ENCODE measurements at places on chromosomes 2 and 18.

- no peak for DNase-seq
These were observed 652 bp downstream of the GPC1 start for GRCh38 chr2:240435948-240436682.

GRCh38 chr2:8663997-8664396 lies 17.9 kb upstream of the ID2 start:
- DNase-seq = no peak

DNA sequence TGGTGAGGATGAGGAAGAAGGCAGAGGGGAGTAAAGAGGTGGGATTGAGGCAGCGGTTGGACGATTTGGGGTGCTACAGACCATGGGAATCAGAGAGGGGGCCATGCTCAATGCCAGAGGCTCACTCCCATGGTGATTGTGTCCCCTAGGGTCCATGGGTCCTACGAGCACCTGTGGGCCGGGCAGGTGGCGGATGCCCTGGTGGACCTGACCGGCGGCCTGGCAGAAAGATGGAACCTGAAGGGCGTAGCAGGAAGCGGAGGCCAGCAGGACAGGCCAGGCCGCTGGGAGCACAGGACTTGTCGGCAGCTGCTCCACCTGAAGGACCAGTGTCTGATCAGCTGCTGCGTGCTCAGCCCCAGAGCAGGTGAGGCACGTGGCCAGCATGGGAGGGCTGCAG lies 5.2 kb downstream of the CAPN10 start:
- DNase-seq = no peak

DNA sequence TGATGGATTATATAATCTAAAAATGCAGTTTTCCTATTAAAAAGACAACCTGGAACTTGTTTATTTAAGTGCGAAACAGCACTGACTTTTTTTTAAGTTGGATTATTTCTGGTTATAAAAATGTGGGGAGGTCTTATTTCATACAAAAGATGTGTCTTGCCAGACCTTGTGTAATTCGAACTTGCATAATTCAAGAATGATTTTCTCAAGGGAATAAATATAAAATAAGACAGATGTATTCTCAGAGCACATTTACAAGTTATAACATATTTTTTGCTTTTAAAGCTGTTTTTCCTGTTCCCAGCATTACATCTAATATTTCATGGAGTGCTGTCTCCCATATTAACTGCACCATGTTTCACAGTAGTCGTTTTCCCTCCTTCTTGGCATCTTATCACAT lies 263.1 kb downstream of the CDH20 start:
- no peak for DNase-seq

- no peak for DNase-seq
These were observed 225.1 kb downstream of the ZNF385B start for GRCh38 chr2:179636100-179636980.

DNA sequence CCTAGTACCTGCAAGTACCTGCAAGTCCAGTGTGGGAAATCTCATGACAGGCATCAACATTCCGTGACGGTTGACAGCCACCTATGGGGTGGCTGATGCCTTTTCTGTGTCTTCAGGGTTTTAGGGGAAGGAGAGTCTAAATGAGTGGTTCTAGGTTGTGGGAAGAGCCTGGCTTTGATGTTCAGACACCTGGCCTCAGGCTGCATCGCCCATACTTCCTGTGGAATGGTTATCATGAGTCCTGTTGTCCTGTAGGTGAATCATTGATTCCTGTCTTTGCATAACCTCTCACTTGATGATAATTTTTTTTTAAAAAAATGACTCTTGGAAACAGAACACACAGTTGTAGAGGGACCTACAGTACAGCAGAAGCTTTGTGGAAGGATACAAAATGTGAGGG lies 108.9 kb downstream of the NEDD4L start:
- DNase-seq = no peak

- no peak for DNase-seq
These were observed 199.6 kb downstream of the FBXO15 start for GRCh38 chr18:73948084-73948483.

DNA sequence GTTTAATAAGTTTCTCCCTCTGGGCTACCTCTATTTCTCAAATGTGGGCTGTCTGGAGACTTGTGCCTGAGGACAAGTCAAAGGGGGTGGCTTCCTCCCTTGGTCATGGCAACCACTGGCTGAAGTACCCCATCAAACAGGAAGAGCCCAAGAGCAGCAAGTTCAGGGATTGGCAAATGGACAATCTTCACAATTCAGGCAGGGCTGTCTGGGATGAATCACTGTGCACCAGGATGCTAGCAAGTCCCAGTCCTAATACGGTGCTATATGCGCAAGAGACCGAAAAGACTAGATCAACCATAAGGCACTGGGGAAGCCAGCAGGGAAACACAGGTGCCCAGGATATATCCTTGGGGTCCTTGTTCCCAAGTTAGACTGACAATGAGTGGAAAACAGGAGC lies 75.5 kb downstream of the ANTXR1 start:
- DNase-seq = no peak

- no peak for DNase-seq
These were observed 21.1 kb upstream of the KCNG2 start for GRCh38 chr18:79776674-79777073.

DNA sequence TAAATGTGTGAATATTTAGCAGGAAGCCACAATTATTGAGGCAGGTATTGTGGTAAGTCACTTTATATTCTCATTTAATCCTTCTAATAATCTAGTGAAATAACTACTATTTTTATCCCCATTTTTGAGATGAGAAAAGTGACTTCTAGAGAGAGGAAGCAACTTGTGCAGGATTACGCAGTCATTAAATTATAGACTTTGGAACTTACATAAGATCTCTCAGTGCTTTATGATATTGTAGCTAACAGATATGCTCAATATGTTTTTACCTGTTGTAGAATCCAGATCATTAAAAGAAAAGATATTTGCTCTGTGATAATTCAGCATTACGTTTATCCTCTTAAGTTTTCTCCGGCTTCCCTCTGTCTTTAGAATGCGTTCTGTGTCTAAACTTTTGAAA lies 50.5 kb downstream of the MBD5 start:
- DNase-seq = no peak

DNA sequence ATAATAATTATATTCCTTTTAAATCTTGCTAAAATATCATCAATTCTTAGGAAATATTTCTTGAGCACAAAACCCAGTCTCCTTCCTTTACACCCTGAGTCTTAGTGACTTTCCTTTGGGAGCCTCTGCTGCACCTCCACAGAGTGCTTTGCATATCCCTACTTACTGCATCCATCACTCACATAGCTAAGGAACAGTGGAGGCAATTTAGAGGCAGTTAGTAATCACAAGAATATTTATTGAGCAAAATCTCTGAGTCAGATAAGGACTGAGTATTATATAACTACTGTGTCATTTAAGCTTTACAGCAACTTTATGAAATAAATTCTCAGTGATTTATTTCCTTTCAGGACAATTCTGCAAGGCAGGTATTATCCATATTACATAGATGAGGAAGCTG lies 327.7 kb downstream of the TMX3 start:
- DNase-seq = no peak

DNA sequence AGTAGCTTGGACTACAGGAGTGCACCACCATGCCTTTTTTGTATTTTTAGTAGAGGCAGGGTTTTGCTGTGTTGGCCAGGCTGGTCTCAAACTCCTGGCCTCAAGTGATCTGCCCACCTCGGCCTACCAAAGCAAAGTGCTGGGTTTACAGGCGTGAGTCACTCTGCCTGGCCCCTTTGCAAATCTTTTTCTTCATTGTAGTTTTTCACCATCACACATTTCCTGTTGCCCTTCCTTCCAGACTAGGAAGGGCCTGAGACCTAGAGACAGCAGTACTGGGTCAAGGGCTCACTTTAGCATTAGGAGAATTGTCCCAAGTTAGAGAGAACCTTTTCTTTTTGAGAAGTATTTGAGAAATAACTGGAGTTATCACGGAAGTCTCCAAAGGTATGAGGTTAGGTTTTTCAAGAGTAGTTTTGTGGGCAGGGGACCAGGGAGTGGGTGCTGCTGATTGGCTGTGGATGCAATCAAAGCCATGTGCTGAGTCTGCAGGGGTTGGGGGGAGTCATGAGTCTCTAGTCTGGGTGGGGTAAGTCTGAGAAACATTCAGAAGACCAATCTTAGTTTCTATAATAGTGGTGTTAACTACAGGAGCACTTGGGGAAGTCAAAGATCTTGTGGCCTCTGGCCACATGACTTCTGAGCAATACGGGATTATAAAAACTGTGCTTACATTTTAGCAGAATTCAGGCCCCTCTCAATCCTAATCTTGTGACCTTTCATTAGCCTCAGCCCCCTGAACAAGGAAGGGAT lies 23.7 kb downstream of the B3GNT2 start:
- DNase-seq = no peak

DNA sequence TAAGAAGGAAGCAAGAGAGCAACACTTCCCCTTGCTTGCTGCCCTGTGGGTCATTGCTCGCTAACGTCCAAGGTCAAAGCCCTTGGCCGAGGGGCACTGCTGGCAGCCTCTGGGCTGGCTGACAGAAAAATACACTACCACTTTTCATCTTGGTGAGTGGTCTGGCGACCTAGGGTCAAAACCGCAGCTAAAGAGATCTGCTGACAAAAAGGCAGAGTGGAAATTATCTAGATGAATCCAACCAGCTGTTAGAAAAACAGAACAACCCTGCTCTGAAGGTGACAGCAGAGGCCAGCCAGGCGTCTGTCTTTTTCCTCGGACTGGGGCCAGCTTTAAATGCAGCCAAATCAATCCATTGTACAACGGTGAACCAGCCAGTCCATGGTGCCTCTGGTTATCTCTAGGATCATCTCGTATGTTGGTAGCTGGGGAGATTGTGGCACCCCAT lies 92.6 kb downstream of the CD8B2 start:
- no peak for DNase-seq

DNA sequence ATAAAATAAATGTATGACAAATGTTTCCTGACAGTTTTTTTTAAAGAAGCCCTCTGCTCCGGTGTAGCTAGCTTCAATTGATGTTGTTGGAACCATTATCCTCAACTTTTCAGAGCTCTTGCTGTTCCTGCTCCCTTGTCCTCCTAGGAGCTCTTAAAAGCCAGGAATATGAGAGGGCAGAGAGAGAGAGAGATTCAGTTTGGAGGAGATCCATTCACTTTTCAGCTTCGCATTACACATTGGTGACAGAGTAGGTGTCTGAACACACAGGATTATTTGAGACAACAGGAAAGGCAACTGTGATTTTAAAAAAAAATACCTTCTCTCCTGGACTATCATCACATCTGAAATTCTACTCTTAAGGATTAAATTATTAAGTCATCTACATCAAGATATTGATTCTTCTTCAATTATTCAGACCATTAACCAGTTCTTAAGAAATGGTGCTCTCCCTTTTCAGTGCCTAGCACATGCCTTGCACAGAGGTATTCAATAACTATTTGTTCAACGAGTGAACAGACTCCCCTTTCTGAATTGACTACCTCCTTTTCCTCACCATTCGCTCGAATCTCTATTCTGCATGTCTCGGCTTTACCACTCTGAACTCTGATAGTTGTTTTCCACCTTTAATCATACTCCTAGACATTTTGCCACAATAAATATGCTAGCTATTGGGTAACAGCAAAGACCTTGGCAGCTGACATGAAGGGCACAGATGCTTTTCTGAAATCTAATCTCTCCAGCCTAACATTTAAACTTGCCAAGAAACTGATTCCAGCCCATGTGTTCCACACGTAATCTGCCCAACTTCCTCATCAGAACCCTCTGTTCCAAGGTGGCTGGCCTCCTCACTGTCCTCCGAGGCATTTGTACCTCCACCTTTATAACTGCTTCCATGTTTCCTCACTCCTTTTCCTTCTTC lies 28.6 kb upstream of the SLC35F5 start:
- no peak for DNase-seq

GRCh38 chr18:36402765-36403396 lies 105.4 kb downstream of the FHOD3 start:
- DNase-seq = no peak

DNA sequence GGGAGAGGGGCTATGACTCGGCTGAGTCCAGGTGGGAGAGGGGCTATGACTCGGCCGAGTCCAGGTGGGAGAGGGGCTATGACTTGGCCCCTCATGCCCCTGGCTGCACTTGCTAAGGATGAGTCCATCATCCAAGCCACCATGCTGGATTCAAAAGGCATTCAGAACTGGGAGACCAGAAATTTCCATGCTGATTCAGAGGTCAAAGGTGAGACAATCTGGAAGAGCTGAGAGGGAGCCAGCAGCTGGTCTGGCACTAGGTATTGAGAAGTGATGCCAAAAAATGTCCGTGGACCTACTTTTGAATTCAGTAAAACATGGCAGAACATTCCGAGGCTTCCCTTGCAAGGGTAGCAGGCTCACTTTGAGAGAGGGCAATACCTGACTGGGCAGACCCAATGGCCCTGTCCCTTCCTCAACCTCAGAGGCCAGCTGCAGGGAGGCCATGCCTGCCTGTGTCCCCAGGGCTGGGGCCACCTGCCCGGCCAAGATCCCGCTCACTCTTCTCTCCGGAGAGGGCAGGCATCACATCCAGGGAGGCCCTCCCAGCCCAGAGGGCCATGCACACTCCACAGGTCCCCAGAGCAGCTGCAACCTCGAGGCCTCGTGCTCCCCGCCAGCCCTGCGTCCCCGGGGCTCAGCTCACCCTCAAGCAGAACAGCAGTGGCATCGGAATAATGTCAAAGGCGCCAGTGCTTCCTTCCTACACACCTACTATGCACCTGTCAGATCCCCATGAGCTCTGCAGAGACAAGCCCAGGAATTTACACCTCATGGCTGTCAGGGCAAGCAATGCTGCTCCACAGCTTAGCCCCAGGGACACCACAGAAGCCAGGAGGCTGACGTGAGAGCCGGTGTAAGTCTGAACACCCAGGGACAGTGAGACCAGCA lies 80.2 kb upstream of the GPC1 start:
- no peak for DNase-seq

Data from effector memory CD4-positive, alpha-beta T cell (primary cell).